Naive thymus-derived CD8-positive, alpha-beta T cell (primary cell): ENCODE measurements at places on chromosomes 16 and 17.

DNA sequence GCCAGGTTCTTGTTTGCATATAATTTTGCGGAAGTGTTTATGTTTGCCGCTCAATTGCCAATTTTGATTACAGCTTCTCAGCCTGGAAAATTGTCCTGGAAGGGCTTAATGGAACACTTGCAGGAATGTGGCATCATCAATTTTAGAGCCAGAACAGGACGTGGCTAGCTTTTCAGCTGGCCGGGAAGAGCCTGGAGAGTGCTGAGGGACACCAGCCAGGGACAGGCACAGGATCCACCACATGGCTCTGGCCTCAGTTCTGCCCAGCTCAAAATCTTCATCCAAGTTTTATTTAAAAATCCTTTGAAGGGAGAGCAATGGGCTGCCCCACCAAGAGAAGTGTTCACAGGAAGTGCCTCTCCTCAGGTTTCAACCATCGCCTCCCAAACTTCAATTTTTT, 287.2 kb upstream of the HSBP1 start:
- no peak overlapping the region for H3K4me3 ChIP-seq
- no peaks in the 10 kb centered on the region for H3K27me3 ChIP-seq
- DNase-seq, result no peak
- H3K4me1 ChIP-seq, result no peaks in the 10 kb centered on the region
- H3K36me3 ChIP-seq, result no peaks in the 10 kb centered on the region
- H3K27ac ChIP-seq, result no peak overlapping the region

- H3K4me1 ChIP-seq, result peaks cover 1% of the 10 kb centered on the region
- no peak for DNase-seq
- H3K4me3 ChIP-seq, result no peak overlapping the region
Measured at GRCh38 chr17:27595208-27595607, 35.8 kb upstream of the LGALS9 start.

DNA sequence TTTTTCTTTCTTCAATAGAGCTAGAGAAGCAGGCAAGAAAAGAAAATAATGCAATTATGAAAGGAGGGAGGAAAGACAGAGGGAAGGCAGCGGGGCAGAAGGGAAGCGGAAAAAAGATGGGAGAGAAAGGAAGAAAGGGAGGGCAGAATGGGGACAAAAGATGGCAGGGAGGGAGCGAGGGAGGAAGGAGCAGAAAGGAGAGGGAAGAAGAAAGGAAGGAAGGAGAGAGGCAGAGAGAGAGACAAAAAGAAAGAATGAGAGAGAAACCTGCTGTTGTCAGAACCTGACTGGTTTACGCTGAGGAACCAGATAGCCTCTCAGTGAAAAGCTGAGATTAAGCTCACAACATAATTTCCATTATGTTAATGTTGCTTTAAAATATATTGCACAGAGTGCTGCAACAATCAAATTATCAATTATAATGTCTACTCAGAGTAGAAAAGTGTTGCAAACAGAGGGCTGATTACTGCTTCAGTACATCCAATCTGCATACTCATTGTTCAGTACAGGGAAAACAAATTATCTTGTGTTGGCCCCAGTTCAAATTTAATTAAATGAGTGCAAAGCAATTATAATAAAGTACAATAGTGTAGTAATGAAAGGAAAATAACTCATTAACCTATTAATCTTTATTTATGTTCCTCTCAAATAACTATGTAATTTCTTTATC, 32.0 kb upstream of the TOX3 start:
- no peaks in the 10 kb centered on the region for H3K36me3 ChIP-seq
- no peak overlapping the region for H3K4me3 ChIP-seq
- H3K27me3 ChIP-seq, result peaks cover 10% of the 10 kb centered on the region
- H3K27ac ChIP-seq, result no peak overlapping the region
- DNase-seq, result no peak

- no peaks in the 10 kb centered on the region for H3K27me3 ChIP-seq
- no peak overlapping the region for H3K27ac ChIP-seq
- no peaks in the 10 kb centered on the region for H3K36me3 ChIP-seq
Measured at GRCh38 chr16:85428168-85428898, 184.8 kb upstream of the GSE1 start.

DNA sequence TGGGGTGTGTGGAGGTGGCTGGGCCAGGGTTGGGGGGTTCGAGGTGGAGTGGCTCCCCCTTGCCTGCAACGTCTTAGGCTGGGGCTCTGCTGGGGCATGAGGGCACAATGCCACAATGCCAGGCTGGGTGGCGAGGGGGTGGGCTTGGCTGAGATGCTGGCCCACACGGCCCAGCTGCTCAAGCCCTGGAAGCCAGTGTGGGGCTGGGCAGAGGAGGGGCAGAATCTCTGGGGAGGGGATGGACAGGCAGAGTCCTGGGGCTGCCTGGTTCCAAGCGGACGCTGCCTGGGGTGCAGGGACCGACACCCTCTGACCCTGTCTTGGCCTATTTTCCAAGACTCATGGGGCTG, 37.5 kb upstream of the SSTR5 start:
- no peaks in the 10 kb centered on the region for H3K36me3 ChIP-seq
- H3K4me1 ChIP-seq, result no peaks in the 10 kb centered on the region
- no peaks in the 10 kb centered on the region for H3K27me3 ChIP-seq
- H3K4me3 ChIP-seq, result no peak overlapping the region
- H3K27ac ChIP-seq, result no peak overlapping the region
- DNase-seq, result no peak

DNA sequence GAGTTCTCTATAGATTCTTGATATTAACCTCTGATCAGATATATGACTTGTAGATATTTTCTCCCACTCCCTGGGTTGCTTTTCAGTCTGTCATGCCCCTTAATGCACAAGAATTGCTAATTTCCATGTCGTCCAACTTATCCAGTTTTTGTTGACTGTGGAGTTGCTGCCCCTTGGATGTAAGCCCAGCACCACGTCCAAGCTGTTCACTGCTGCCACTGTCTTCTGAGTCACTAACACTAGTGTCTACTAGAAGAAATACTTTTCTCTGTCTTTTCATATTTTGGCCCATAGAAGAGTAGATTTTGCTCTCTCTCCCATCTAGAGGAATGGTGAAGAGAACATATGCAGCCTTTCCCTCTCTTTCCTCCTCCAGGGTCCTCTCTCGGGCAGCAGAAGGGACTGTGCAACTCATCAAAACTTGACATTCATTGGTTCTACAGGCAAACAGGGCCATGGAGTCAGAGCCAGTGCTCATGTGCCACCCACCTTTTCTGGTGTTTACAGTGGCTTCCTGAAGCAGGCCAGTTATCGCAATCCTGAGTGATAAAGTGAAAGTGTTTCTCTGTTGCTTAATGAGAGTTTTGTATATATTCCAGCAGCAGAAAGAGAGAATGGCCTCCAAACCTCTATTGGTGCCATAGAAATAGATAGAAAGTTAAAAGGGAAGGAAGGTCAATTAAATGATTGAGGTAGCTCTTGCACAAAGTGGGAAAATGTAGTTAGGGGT, 22.6 kb upstream of the PMP22 start:
- H3K36me3 ChIP-seq, result no peaks in the 10 kb centered on the region
- no peaks in the 10 kb centered on the region for H3K4me1 ChIP-seq
- H3K4me3 ChIP-seq, result no peak overlapping the region
- no peak for DNase-seq

DNA sequence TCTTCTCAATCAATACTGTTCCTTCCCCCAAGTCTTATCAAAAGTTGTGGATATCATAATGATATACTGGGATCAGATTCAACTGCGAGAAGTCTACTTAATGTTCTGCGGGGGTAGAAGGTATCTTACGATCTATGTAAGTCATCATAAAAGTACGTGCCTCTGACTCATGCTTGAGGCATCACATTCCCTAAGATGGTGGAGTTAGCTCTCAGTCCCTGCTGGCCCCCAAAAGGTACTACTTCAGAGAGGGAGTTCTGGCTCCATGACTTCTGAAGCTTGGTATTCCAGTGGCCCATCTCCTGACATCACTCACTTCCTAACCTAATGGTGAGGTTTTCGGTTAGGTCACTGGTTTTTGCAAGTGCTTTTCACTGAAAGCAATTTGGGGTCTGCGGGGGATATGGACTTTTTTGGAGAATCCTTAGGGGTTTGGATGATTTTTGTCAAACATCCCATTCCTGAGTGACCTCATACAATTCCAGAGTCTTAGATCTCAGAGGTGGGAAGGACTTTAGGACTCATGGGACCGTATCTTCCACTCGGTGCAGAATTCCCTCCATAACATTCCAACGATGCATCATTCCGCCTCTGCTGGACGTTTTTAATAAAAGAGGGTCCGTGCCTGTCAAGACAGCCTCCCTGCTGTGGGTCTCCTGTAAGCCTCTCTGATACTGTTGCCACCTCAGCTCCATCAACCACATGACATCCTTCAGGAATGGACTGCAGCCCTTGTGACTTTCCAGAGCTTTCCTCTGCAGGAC, 74.3 kb downstream of the DYNLRB2 start:
- no peaks in the 10 kb centered on the region for H3K4me1 ChIP-seq
- no peaks in the 10 kb centered on the region for H3K27me3 ChIP-seq
- H3K27ac ChIP-seq, result no peak overlapping the region
- peaks cover 9% of the 10 kb centered on the region for H3K36me3 ChIP-seq
- no peak overlapping the region for H3K4me3 ChIP-seq
- DNase-seq, result no peak

GRCh38 chr17:7438656-7439460, 454 bp upstream of the FGF11 start:
- no peaks in the 10 kb centered on the region for H3K36me3 ChIP-seq
- peaks cover 41% of the 10 kb centered on the region for H3K27me3 ChIP-seq
- H3K4me1 ChIP-seq, result peaks cover 42% of the 10 kb centered on the region
- H3K27ac ChIP-seq, result peak overlapping the region; percentile 83
- no peak for DNase-seq

- H3K4me1 ChIP-seq, result peaks cover 9% of the 10 kb centered on the region
- H3K36me3 ChIP-seq, result no peaks in the 10 kb centered on the region
- H3K27ac ChIP-seq, result no peak overlapping the region
- no peaks in the 10 kb centered on the region for H3K27me3 ChIP-seq
- no peak for DNase-seq
Measured at GRCh38 chr16:86090461-86091170, 191.7 kb downstream of the IRF8 start.

- no peaks in the 10 kb centered on the region for H3K36me3 ChIP-seq
- H3K4me3 ChIP-seq, result peak overlapping the region; percentile 45
- H3K27ac ChIP-seq, result no peak overlapping the region
Measured at GRCh38 chr17:40362696-40363110, 1.8 kb downstream of the GJD3 start.

DNA sequence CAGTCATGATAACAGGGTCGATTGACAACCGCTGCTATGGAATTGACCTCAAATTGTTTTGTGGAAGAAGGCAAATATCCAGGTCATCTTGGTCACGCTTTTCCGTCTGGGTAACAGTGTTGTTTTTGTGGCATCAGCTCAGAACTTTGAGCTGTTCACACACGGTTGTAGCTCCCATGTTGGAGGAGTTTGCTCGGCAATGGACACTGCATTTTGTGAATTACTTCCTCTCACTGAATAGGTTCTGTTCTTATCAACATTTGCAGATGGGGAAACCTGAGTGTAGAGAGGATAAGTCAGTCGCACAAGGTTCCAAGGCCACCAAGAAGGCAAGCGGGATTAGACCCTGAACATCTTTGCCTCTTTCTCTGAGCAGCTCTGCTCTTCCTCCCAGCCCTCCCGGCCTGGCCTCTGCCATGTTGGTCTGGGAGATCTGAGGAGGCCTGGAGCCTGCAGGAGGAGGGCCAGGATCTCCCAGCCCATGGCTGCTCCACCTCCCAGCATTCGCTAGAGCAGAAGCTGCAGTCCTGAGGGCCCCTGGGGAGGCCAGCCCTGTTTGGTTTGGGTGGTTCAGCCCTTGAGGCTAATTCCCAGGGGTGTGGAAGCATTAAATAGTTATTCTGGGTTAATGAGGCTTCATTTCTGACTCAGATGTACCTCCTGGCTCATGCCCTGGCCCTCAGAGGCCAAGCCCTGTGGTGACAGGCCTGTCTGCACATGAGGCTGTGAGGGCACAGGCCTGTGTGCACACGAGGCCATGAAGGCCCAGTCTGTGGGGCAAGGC, 154.1 kb upstream of the PLCG2 start:
- no peak for DNase-seq
- no peak overlapping the region for H3K4me3 ChIP-seq
- no peaks in the 10 kb centered on the region for H3K27me3 ChIP-seq
- peaks cover 12% of the 10 kb centered on the region for H3K36me3 ChIP-seq
- H3K27ac ChIP-seq, result peak overlapping the region; percentile 66

DNA sequence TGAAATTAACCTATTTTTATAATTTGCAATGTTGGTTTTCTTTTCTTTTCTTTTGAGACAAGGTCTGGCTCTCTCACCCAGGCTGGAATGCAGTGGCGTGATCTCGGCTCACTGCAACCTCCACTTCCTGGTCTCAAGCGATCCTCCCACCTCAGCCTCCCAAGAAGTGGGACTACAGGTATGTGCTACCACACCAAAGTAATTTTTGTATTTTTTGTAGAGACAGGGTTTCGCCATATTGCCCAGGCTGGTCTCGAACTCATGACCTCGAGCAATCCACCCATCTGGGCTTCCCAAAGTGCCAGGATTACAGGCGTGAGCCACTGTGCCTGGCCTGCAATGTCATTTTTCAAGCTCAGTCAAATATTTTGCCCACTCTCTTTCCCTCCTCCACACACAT, 36.0 kb downstream of the MYH11 start:
- no peaks in the 10 kb centered on the region for H3K27me3 ChIP-seq
- DNase-seq, result no peak
- no peak overlapping the region for H3K4me3 ChIP-seq

- peak overlapping the region; percentile 71 for H3K4me3 ChIP-seq
- H3K27ac ChIP-seq, result no peak overlapping the region
- H3K4me1 ChIP-seq, result peaks cover 5% of the 10 kb centered on the region
Measured at GRCh38 chr17:42072323-42073187, 22.2 kb upstream of the C17orf113 start.

DNA sequence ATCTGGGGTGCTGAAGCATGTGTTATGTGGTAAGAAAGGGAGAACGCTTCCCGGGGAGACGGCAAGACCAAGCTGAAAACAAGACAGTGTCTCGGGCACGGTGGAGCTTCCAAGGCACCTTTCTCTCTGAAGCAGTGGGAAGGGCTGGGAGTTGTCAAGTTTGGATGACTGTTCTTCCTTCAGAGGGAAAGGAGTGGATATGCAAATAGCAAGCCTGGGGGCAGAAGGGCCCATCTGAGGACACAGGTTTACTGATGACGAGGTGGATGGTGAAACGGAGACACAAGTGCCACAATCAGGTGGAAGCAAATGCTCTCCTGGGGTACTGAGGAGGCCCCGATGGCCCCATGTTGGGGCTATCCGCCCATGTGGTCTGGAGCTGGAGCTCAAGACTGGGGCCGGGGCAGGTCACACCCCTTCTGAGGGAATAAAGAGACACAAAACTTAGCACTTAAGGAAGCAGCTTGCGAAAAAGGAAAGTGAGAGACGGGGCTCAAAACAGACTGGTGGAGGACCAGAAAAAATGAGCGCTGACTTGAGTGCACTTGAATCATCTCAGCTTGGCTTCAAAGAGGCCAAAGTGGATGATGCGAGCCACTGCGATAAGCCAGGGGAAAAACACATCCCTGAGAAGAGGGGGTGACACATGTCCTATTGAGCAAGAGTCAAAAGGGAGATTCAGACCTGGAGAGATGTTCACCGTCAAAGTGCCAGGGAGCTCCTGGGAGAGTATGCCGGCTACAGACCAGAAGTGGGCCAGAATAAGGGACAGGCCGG, 34.8 kb upstream of the MTSS2 start:
- H3K27ac ChIP-seq, result peak overlapping the region; percentile 50
- H3K4me3 ChIP-seq, result no peak overlapping the region
- H3K4me1 ChIP-seq, result peaks cover 6% of the 10 kb centered on the region

GRCh38 chr16:56910112-56910511, 21.8 kb upstream of the HERPUD1 start:
- no peaks in the 10 kb centered on the region for H3K27me3 ChIP-seq
- no peaks in the 10 kb centered on the region for H3K36me3 ChIP-seq
- no peak overlapping the region for H3K4me3 ChIP-seq
- H3K4me1 ChIP-seq, result peaks cover 26% of the 10 kb centered on the region
- no peak for DNase-seq
